Activated T-helper 1 cell treated with anti-CD3 and anti-CD28 coated beads, Interleukin-2, amount 50 U/mL, for 16 hours (primary cell): ENCODE measurements at places on chromosomes 2 and 18.
A peak's percentile ranks its signal among the peaks of the same experiment; 100 is the strongest.

GRCh38 chr2:72920318-72921087 lies 3.2 kb downstream of the EMX1 start:
- DNase-seq, result no peak

- DNase-seq, result no peak
These were observed 181.9 kb downstream of the MREG start for GRCh38 chr2:215831296-215831913.

GRCh38 chr2:222296911-222297599 lies 1.7 kb downstream of the PAX3 start:
- DNase-seq, result no peak

- no peak for DNase-seq
These were observed 74.7 kb upstream of the PPM1B start for GRCh38 chr2:44093970-44094369.

- no peak for DNase-seq
These were observed 146.6 kb downstream of the HAUS1 start for GRCh38 chr18:46250812-46251173.

GRCh38 chr2:129879614-129880180 lies 99.8 kb upstream of the RAB6C start:
- DNase-seq, result no peak

GRCh38 chr2:217392930-217393584 lies 533.2 kb upstream of the TNP1 start:
- no peak for DNase-seq

- DNase-seq, result no peak
These were observed 356.4 kb upstream of the GYPC start for GRCh38 chr2:126299469-126299976.

GRCh38 chr2:6627316-6627715 lies 238.4 kb downstream of the CMPK2 start:
- no peak for DNase-seq

DNA sequence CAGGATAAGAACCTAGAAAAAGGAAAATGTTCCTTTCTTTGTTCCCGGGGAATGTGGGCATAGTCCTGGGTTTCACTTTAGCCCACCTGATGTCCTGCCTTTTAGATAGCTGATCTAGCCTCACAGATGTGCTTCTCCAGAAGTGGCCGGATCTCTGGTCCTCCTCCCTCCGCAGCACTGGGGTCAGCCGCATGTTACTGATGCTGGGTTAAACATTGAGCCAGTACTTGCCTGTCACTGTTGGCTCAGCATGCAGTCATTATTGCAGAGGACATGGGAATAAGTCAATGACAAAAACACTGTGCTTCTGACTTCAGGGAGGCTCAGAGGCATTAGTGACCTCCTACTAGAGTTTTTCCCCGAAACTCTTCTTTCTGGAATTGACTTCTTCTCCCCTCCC lies 27.6 kb downstream of the NCK2 start:
- no peak for DNase-seq

GRCh38 chr2:123495241-123495640 lies 529.8 kb upstream of the CNTNAP5 start:
- no peak for DNase-seq

- no peak for DNase-seq
These were observed 61.1 kb upstream of the ZNG1B start for GRCh38 chr2:113376253-113376912.

DNA sequence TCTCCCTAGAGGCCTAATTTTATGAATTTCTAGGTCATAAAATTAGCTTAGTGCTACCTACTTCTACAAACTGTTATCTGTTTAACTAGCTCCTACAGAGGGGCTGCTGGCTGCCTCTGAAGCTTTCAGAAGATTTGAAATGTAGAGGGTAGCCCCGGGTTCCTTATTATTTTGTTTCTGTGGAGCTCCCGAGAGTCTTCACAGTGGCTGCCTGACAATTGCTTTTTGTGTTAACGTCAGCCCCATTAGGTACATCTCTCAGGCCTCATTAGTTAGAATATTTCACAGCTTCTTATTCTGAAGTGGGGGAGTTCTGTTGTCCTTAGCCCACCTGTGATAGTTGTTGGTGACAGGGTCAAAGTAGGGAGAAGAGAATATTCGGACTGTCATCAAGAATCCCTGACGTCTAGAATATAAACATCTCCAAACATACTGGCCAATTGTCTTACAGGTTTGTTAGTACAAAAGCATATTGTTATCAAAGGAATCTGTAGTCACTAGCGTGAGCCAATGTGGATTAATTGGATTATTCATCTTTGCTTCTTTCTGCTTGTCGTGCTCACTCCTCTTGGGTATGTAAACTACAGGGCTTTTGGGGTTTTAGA lies 77.5 kb downstream of the DIS3L2 start:
- no peak for DNase-seq

DNA sequence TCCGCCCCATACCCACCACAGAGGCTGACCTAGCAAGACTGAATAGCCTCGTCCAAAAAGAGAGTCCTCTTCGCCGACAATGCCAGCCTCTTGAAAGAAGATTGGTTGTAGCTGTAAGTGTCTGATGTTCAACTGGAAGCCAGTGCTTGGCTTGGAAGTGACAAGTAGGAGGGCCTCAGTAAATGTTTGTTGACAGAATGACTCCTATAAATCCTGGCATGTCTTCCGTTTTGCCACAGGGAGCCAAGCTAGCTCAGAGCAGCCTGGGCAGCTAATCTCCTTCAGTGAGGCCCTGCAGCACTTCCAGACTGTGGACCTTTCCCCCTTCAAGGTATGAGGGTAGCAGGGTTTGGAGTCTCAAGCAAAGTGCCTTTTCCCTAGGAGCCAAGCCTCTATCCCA lies 14.9 kb downstream of the ELMOD3 start:
- no peak for DNase-seq

DNA sequence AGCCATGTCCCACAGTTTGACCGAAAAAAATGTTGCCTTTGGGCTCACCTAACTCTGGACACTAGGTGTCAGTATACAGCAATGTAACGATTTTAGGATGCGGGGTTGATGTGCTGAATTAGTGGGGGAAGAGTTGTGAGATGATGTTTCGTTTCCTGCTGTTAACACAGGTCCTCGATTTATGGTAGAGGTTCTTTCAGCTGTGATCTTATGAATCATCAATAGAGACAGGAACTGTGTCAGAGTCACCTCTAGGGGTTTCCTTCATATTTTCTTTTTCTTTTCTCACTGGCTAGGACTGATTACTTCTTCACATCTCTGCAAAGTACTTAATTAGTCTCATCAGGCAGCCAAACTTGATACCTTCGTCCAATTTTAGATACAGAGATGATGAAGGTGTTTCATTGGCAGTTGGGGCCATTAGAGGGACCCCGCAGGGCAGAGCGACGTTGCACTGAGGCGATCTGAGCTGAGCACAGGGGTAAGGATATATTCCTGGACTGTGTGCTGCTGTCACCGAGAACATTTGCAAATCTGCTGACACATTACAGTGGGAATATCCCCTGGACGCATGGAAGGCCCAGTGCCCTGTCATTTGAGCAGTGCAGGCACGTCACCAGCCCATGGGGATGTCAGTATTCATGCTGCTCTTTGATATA lies 10.2 kb upstream of the MMADHC start:
- DNase-seq, result peak; percentile 16

- DNase-seq, result no peak
These were observed 453.4 kb downstream of the BCL11A start for GRCh38 chr2:60100034-60100433.

GRCh38 chr2:181910028-181910831 lies 18.7 kb downstream of the ITPRID2 start:
- DNase-seq, result no peak

GRCh38 chr18:47166294-47166693 lies 9.9 kb downstream of the IER3IP1 start:
- no peak for DNase-seq

GRCh38 chr18:57942493-57942892 lies 101.5 kb upstream of the NEDD4L start:
- no peak for DNase-seq

DNA sequence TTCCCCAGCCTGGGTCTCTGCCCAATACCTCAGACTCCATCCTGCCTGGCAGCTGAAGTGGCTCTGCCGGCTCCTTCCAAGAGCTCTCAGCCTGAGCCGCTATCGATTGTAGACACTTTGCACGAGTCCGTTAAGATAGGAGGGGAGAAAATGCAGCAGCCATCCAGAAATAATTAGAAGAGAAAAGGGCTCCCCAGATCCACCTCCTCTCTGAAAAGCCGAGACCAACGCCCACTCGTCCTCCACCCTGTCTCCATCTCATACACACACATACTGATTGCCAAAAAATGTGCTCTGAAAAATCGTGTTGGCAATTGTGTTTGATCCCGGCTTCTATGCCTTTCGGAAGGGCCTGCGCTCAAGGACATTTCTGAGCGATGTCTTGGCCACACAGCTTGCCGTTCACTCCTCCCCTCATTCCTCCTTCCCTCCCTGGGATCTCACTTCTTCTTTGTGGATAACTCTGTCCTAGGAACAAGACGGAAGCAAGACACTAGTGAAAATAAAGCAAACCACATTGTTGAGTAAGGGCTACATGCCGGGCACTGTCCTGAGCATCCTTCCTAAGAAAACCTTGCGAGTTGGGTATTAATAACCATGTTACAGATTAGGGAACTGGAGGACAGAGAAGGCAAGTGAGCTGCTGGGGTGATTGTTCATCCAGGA lies 372.8 kb upstream of the MYT1L start:
- no peak for DNase-seq

DNA sequence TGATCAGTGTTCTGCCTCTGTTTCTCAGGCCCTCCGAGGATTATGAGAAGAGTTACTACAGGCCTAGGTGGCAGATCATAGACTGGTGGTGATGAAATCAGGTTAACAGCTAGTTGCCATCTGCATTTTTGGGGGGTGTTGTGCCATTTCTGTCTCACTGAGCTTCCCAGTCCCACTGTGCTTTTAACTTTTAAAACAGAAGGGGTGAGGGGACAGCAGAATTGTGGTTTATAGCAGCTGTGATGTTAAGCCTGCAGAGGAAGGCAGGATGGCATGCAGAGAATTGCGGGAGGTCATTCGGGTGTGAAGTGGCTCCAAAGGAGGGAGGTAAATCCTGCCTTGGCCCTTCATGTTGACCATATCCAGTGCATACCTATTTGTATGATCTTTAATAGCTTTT lies 5.0 kb downstream of the CAB39 start:
- DNase-seq, result no peak

DNA sequence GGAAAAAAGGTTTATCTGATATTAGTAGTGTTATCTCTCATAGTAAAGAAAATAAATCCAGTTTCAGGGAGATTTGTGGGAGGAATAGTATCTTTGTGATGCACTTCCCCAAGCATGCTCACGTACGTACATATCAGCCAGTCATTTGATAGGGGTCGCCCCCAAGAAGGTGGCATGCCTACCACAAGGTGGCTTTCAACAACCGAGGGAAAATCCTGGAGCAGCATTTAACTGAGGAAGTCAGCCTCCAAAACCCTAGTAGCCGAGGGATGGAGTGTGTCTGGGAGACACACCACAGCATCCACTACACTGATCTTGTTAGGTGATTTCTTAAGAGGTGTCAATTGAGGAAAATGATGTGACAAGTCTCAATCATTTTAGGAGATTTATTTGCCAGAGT lies 623.9 kb downstream of the NYAP2 start:
- DNase-seq, result no peak

- no peak for DNase-seq
These were observed 38.6 kb upstream of the ZFP36L2 start for GRCh38 chr2:43265001-43265400.

- DNase-seq, result no peak
These were observed 11.0 kb downstream of the EIF5B start for GRCh38 chr2:99348173-99348572.

GRCh38 chr2:203857656-203858055 lies 9.9 kb upstream of the CTLA4 start:
- DNase-seq, result no peak

- DNase-seq, result no peak
These were observed 67.4 kb downstream of the TNS1 start for GRCh38 chr2:217935235-217935879.

DNA sequence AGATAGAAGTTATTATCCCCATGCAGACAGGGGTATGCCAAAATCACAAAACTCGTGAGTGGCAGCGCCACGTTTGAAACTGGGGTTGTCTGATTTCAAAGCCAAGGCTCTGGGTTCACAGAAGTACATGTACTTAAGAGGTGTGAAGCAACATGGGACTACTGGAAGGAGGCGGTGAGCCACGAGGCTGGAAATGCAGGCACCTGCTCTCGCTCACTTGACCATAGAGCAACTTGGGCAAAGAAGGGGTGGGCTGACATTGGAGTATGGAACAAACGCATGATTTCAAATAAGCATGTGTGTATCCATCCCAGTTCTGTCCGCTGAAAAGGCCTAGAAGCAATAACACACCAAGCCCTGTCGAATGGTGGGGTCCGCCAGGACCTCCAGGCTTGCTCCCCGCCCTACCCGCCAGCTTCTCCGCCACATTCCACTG lies 593 bp upstream of the ACTR2 start:
- no peak for DNase-seq

DNA sequence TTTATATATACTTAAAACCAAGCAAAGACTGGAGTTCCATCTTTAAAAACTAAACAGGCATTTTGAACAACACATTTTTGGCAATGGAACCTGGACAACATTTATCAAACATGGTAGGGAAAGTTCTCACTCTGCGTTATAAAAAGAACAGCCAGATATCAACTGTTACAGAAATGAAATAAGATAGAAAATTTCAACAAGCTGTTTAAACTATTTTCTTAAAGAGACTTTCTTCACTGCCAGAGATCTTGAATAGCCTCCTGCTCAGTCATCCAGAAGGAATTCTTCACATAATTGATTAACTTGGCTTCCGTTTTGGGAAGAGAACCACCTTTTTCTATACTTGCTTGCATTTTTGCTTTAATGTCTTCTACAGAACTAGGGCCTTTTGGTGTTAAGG lies 166.0 kb upstream of the PIK3C3 start:
- DNase-seq, result no peak

DNA sequence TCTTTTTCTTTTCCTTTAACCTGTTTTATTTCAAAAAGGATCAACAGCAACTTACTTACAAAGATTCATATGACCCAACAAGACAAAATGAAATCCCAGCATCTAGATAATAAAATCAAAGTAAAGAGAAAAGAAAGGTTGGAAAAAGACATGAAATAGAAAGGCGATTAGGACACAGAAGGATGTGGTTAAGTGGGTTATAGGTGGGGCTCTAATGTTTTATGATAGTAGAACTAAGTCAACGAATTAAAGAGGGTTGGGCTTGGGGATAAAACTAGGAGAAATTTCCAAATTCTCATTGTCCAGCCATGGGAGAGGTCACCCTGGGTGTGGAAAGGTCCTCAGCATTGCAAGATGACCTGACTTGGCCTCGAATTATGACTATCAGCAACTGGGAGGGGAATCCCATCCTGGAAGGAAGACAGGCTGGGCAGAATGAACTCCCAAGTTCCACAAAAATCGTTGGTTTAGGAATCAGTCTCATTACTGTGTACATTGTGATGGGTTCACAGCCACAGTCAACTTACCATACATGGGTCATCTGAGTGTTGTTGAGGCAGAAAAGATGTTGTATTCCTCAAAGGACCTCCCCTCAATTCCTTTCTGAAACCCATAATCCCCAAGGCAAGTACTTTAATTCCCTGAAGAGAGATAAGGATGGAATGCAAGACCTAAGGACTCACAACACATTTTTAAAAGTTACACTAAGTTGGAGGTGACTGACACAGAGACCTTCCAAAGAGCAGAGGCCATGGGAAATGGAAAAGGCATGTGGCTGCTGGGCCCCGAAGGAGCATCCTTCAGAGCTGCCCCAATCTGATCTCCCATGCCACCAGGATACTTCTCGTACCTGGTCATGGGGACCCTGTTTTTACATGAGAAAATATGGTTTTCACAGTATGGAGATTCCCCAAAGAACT lies 167.6 kb downstream of the UXS1 start:
- DNase-seq, result no peak
